GM23338 (cell line): ENCODE measurements at places on chromosomes 2 and 18. TPM values are rescaled to one million over a fixed set of nuclear protein-coding genes. Genes with fewer than 3 reads are reported as not detected.

DNA sequence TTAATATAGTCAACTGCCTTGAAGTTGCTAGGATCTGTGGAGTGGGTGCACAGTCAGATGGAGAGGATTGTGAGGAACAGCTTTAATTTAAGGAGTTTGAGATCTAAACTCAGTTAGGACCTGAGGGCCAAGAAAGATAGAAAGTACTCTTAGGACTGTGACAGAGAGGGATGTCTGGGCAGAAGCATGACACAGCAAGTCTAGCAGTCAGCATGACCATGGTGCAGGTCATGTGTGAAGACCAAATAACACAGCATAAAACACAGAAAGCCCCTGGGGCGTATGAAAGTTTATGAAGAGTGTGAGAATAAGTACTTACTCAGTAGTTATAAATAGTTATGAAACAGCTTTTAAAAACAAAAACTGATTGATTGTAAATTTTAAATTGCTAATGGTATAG lies 107.2 kb downstream of the GALNT1 start:
- no peak for DNase-seq

DNA sequence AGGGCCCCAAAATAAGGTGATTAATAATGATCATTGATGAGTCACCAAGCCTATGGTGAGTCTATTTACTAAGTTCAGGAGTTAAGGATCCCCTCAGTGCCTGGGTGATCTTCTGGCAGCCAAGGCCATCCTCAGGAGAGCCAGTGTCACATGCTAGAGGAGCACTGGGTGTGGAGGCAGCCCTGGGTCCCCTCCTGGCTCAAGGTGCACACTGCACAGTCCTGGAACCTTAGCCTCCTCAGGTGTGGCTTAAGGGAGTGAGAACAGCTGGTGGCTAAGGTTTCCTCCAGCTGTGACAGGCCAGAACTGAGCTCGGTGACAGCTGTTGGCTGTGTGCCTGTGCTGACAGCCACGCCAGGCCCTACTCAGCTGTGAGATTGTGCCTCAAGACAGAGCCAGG lies 52.1 kb upstream of the ACAA2 start:
- DNase-seq: no peak

- no peak for DNase-seq
Measured at GRCh38 chr2:227451655-227451992, 20.3 kb upstream of the AGFG1 start.

GRCh38 chr2:239600001-239600593 lies 199.3 kb upstream of the HDAC4 start:
- DNase-seq: no peak

DNA sequence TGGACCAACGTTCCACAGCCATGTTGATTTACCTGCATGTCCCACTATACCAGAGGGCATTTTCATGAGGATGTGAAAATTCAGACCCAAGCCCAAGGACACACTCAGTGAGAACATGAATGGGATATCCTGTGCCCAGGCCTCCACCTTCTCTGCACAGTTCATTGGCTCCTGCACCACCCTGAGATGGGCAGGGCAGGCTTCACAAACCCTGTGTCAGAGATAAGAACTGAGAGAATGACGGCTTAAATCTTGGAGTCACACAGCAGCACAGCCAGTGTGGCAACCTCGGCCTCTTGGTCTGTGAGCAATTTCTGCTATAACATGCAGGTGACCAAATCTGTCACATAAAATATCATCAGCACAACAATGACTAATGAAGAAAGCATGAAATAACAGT lies 71.9 kb downstream of the UXS1 start:
- DNase-seq: no peak

Gene STON1
- total RNA-seq: 14.4 and 14.9 TPM in 2 replicates

GRCh38 chr2:227301523-227301922 lies 23.5 kb upstream of the MFF start:
- DNase-seq: no peak

DNA sequence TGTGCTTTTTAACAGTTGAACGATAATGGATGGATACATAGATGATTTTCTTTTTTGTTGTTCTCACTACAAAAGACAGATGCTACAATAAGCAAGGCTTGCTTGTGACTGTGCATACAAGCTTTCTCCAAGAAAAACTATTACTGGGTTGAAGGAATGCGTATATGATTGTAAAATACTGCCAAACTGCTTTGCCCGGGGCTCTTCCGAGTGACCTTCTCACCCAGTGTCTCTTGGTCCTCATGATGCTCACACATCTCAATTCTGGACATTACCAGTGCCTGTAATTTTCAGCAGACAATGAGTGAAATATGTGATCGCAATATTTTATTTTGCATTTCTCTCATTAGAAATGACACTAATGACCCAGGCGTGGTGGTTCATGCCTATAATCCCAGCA lies 35.9 kb downstream of the INPP5D start:
- no peak for DNase-seq
